ENCODE measurements at places on chromosomes 3 and 15.

DNA sequence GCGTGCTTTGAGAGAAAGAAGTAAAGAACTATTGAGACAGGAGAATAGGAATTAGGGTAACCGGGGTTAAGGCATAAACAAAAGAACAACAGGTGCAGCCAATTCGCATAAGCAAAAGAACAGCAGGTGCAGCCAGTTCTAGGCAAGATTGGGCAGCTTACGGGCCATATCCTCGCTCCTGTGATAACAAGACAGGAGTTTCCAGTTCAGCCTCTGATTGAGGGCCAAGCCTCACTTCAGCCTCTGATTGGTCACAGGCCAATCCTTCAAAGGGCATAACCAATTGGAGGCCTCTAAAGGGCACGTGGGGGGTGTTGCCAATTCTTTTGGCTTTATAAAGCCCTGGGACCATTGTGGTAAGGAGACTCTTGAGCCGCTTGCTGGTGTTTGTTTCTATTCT, 143.5 kb downstream of the GADL1 start:
- no peak for DNase-seq

GRCh38 chr15:40618023-40618422, 24.0 kb downstream of the KNL1 start:
- no peak for DNase-seq

GRCh38 chr3:190562866-190563510, 49.1 kb downstream of the IL1RAP start:
- no peak for DNase-seq

- DNase-seq = no peak
Measured at GRCh38 chr3:133282236-133282635, 117.6 kb upstream of the BFSP2 start.

DNA sequence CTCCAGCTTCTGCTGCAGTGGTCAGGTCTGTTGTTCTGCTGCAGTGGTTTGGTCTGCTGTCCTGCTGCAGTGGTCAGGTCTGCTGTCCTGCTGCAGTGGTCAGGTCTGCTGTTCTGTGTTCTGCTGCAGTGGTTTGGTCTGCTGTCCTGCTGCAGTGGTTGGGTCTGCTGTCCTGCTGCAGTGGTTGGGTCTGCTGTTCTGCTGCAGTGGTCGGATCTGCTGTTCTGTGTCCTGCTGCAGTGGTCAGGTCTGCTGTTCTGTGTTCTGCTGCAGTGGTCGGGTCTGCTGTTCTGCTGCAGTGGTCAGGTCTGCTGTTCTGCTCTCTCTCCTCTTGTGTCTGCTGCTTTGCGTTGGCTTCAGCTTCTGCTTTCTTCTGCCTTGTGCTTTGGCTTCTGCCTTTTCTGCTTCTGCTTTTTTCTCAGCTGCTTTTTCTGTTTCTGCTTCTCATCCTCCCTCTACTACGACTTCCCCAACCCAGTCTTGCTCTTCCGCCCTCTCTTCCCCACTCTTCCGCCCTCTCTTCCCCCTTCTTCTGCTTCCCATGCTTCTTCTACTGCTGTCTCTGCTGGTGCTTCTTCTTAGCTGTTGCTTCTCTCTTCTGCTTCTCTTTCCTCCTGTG, 50.7 kb downstream of the FAM43A start:
- DNase-seq = no peak

DNA sequence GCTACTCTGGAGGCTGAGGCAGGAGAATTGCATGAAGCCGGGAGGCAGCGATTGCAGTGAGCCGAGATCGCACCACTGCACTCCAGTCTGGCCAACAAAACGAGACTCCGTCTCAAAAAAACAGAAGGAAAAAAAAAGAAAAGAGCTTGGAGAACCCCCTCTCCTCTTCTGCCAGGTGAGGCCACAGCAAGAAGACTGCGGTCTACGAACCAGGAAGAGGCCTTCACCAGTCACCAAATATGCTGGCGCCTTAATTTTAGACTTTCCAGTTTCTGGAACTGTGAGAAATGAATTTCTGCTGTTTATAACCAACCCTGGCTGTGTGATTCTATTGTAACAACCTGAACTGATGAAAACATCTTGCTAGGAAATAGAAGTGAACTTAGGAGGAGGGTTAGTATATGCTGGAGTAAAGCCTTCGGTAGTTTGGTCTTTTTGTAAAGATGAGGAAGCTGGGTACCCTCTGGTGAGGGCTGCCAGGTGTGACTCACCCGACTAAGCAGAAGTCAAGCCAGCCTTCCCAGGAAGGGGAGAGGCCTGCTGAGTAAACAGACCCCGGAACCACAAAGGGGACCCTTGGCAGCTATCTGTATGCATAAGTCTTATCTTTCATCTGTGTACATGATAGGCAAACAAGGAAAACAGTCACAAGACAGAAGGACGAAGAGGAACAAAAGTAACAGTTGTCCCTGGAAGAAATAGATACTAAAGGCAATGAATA, 78.7 kb downstream of the KLF13 start:
- DNase-seq = no peak

DNA sequence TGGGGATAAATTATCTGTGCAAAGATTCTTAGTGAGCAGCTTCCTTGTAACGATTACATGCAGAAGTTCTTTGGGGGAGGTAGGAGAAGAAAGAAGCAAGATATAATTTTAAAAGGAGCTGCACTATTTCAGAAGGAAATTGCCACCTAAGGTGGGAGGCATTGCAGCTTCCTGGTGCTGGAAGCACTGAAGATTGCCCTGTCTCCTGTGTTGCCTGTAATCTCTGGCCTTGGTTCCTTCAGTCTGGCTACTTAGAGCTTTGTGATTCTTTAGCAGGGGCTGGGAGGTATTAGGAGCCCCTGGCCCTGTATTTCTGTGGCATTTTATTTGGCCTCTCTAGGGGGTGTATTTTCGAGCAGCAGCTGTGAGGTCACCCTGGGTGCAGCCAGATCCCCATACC, 35.5 kb downstream of the CACNA2D3 start:
- DNase-seq = no peak

GRCh38 chr3:35505181-35505580, 134.1 kb upstream of the ARPP21 start:
- DNase-seq = no peak

DNA sequence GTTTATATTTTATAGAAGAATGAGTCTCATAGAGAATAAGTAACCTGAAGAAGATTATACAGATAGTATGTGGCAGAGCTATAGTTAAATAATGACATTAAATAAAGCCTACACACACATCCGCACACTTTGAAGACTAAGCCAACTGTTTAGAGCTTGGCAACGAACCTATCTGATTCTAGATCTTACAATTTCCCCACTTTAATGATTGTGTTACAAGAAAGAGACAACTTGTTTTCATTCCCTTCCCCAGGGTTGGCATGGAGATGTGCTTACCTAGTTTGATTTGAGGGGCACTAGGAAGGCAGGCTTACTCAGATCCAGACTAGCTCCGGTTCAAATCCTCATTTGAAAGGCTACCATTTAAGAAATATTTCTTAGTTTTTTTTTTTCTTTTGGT, 61.9 kb upstream of the CBLB start:
- no peak for DNase-seq

DNA sequence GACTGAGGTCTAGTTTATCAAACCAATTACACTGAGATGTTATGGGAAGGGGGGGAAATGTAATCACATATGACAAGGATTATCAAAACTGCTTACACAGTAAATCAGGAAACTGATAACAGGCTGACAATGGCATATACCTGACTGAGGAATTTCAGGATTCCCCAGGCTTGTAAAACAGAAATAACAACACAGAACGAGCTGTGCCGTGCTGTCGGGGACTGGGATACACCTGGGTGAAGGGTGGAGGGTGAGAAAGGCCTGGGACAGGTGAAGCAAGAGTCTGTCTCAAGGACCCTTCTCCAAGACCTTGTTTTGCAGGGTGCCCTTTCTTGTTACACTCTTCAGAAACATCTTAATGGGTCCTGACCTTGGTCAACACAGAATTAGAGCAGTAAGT, 29.4 kb downstream of the RORA start:
- no peak for DNase-seq

GRCh38 chr3:87062685-87063084, 71.7 kb upstream of the VGLL3 start:
- no peak for DNase-seq

DNA sequence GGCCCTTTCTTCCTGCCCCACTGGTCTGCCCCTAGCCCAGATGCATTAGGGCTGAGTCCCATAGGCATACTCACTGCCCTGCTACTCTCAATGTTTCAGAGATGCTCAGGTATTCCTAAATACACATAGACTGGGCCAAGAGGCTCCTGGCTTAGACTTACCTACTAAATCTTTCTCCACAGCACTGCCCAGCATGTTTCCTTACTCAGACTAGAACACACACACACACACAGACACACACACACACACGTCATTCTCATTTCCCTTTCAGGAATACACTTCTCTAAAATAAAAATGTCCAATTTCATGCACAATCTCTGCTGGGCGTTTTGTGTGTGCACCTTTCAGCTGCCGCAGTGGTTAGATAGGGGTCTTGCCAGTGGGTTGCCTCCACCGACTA, 175.7 kb downstream of the FAM43A start:
- DNase-seq = no peak

GRCh38 chr15:70258369-70259027, 160.8 kb upstream of the TLE3 start:
- DNase-seq = peak; percentile 12

DNA sequence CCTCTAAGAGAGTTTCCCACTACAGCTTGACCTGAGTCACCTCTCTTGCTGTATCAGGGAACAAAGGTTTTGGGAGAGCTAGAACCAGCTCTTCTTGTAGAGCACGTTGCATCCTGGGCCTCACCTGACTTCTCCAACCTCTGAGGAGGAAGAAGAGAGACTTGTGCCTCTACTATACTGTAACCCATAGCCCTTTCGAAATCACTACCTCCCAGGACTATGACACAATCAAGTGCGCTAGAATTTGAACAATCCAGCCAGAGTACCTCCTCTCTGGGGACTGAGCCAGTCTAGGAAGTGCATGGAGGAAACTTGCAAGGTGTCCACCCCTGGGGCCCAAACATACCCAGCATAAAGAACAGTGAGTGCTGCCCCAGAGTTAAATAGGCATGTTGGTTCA, 192.8 kb upstream of the BHLHE40 start:
- DNase-seq = no peak

- no peak for DNase-seq
Measured at GRCh38 chr3:45546716-45547701, 47.5 kb upstream of the LIMD1 start.

GRCh38 chr3:45554006-45554666, 40.4 kb upstream of the LIMD1 start:
- no peak for DNase-seq

- DNase-seq = no peak
Measured at GRCh38 chr15:45346381-45346780, 32.0 kb downstream of the GATM start.

GRCh38 chr3:44762170-44762677, 630 bp downstream of the KIF15 start:
- DNase-seq = no peak

DNA sequence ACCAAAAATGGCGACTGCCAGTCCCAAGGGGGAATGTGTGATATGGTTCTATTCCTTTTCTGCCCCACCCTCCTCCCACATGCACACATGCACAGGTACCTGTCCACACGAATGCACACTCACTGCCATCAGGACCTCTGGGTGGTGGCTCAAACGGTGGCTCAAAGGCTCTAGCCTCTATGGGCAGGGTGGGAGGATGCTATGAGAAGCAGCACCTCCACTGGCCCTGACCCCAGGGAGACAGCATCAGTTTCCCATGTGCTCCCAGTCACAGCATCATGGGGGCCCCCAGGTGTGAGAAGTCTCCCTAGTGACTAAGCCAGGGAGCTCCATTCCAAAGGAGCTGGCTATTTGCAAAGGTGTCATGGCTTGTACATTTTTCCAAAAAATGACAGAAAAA, 15.9 kb downstream of the SEMA3G start:
- DNase-seq = no peak

DNA sequence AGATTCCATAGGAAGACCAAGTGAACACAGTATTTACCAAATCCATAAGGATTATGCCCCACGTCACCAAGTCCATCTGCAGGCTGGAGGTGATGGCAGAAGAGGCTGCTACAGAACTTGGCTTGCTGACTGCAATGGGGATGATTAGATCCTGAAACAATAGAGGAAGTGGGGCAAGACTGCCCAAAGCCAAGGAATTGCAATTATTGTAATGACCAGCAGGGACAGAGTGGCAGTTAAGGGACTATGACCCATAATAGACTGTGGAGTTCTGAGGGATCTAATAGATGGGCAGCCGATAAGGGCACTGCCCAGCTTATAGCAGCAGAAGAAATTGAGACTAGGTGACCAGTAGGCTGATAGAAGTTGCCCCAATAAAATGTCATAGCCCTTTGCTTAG, 108.4 kb downstream of the MINAR1 start:
- no peak for DNase-seq

DNA sequence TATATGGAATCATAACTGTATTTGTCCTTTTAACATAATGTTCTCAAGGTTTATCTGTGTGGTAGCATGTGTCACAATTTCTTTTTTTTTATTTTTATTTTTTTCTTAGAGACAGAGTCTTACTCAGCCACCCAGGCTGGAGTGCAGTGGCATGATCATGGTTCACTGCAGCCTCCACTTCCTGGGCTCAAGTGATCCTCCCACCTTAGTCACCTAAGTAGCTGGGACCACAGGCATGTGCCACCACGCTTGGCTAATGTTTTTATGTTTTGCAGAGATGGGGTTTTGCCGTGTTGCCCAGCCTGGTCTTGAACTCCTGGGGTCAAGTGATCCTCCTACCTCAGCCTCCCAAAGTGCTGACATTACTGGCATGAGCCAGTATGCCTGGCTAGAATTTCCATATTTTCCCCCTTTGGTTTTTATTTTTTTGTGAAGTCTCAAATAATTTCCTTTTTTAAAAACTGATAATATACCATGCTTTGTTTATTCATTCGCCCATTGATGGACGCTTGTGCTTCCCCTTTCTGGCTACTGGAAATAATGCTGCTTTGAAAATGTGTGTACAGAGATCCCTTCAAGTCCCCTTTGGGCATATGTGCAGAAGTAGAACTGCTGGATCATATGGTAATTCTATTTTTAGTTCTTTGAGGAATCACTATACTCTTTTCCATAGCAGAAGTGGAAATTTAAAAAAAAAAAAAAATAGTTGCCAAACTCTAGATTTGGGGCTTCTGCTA, 28.4 kb downstream of the TMEM40 start:
- DNase-seq = no peak

- DNase-seq = no peak
Measured at GRCh38 chr3:30300809-30301208, 305.6 kb upstream of the TGFBR2 start.

DNA sequence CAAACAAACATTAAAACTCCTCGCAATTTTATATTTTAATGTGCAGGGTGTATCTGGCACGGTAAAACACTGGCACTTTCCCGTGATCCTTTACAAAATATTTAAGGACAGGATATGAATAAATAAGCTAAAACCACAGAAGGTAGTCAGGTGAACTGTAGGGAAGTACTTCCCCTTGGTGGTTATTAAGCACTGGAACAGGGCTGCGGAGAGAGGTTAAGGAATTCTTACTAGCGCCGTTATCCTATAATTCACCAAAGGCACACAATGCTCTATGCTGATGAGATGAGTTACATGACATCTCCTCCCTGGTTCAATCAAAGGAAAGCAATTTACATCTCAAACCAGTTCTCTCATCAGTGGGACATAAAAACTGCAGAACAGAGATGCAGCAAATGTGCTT, 289.8 kb downstream of the ZBTB20 start:
- DNase-seq = no peak

- DNase-seq = no peak
Measured at GRCh38 chr3:55988905-55989304, 479.4 kb downstream of the ERC2 start.

Data from T-helper 22 cell (primary cell).